ENCODE measurements at places on chromosomes 7 and 10.

- H3K27ac ChIP-seq, result no peak overlapping the region
- no peaks in the 10 kb centered on the region for H3K36me3 ChIP-seq
- no peak for DNase-seq
- H3K4me1 ChIP-seq, result no peaks in the 10 kb centered on the region
- H3K27me3 ChIP-seq, result peaks cover 5% of the 10 kb centered on the region
Observed at GRCh38 chr7:134802762-134803161, 23.3 kb downstream of the CALD1 start.

- H3K27ac ChIP-seq, result no peak overlapping the region
- H3K27me3 ChIP-seq, result peaks cover under 1% of the 10 kb centered on the region
- no peaks in the 10 kb centered on the region for H3K36me3 ChIP-seq
- H3K4me3 ChIP-seq, result no peak overlapping the region
- no peak for DNase-seq
Observed at GRCh38 chr10:132104471-132105301, 38.9 kb downstream of the JAKMIP3 start.

GRCh38 chr7:151126491-151127137 lies 40.3 kb downstream of the AGAP3 start:
- H3K4me1 ChIP-seq, result no peaks in the 10 kb centered on the region
- DNase-seq, result no peak
- no peak overlapping the region for H3K27ac ChIP-seq
- no peaks in the 10 kb centered on the region for H3K27me3 ChIP-seq

- H3K4me3 ChIP-seq, result no peak overlapping the region
- H3K27ac ChIP-seq, result peak overlapping the region; percentile 7
- DNase-seq, result no peak
- H3K36me3 ChIP-seq, result no peaks in the 10 kb centered on the region
- H3K27me3 ChIP-seq, result no peaks in the 10 kb centered on the region
- H3K4me1 ChIP-seq, result peaks cover 14% of the 10 kb centered on the region
Observed at GRCh38 chr7:108210796-108211195, 80.6 kb upstream of the LAMB4 start.

DNA sequence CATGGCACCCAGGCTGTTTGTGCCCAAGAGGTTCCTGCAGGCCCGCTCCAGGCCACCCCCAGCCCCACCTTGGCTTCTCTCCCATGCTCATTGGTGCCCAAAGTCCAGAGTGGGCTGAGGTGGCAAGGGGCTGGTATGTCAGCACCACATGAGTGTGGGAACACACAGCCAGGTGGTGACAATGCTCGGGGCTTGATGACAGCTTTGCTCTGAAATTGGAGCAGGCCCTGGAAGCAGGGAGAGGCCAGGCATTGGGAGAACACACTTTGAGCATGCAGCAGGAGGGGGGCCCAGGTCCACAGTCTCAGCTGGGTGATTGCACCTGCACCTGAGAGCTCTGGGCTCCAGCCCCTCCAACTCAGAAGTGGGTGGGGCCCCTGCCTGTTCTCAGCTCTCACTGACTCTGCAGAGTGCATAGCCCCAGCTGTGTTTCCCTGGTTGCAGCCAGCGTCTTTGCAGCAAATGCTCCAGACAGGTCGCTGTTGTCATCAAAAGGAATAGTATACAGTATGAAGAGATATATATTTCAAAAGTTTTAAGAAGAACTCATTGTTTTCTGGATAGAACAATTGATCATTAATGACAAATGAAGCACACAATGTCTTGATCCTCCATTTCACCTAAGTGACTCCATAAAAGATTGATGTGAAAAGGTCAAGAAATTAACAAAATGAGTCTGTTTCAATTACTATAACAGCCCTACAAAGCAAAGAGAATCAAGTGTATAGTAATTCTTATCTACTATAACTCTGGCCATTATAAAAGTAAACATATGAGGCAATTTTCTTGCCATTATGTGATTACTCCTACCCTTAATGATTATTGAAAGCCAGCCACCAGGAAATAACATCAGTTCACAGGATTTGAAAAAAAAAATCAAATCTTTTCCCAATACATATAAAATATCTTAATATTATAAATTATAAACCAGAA lies 848.1 kb downstream of the PCDH15 start:
- H3K4me3 ChIP-seq, result no peak overlapping the region
- no peak overlapping the region for H3K27ac ChIP-seq
- H3K36me3 ChIP-seq, result no peaks in the 10 kb centered on the region
- no peak for DNase-seq
- no peaks in the 10 kb centered on the region for H3K4me1 ChIP-seq

DNA sequence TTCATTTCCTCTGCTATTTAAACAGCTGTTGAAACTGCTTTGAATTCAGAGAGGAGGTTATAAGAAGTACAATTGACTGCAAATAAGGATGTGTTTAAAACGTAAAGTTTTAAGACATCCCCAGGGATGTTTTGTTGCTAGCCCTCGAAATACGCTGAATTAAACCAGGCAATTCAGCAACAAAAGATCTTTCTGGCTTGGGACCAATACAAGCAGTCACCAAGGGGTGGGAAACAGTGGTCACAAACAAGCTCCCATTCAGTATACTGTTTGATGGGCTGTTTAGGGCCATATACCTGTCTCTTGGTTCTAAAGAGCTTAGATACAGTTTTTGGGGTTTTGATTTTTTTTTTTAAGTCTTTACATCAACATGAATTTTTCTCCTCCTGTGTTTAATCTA lies 446.3 kb upstream of the POT1 start:
- H3K36me3 ChIP-seq, result no peaks in the 10 kb centered on the region
- H3K27me3 ChIP-seq, result no peaks in the 10 kb centered on the region
- H3K4me3 ChIP-seq, result no peak overlapping the region
- no peak for DNase-seq
- no peaks in the 10 kb centered on the region for H3K4me1 ChIP-seq
- H3K27ac ChIP-seq, result no peak overlapping the region

- no peaks in the 10 kb centered on the region for H3K27me3 ChIP-seq
- no peaks in the 10 kb centered on the region for H3K36me3 ChIP-seq
- no peak for DNase-seq
Observed at GRCh38 chr7:39605087-39605486, 18.3 kb upstream of the RALA start.

GRCh38 chr10:62964026-62964425 lies 147.9 kb upstream of the EGR2 start:
- peaks cover 38% of the 10 kb centered on the region for H3K27me3 ChIP-seq
- no peak overlapping the region for H3K4me3 ChIP-seq
- no peaks in the 10 kb centered on the region for H3K36me3 ChIP-seq
- H3K4me1 ChIP-seq, result peaks cover 6% of the 10 kb centered on the region
- DNase-seq, result no peak

- no peak overlapping the region for H3K27ac ChIP-seq
- no peak overlapping the region for H3K4me3 ChIP-seq
- no peaks in the 10 kb centered on the region for H3K4me1 ChIP-seq
Observed at GRCh38 chr7:15582773-15583172, 21.0 kb upstream of the AGMO start.

- H3K27ac ChIP-seq, result no peak overlapping the region
- H3K27me3 ChIP-seq, result peaks cover 7% of the 10 kb centered on the region
- DNase-seq, result no peak
- H3K4me3 ChIP-seq, result no peak overlapping the region
- no peaks in the 10 kb centered on the region for H3K36me3 ChIP-seq
- no peaks in the 10 kb centered on the region for H3K4me1 ChIP-seq
Observed at GRCh38 chr10:94230134-94230785, 132.5 kb downstream of the NOC3L start.

- no peaks in the 10 kb centered on the region for H3K36me3 ChIP-seq
- no peaks in the 10 kb centered on the region for H3K4me1 ChIP-seq
- no peak overlapping the region for H3K27ac ChIP-seq
- DNase-seq, result no peak
- peaks cover 8% of the 10 kb centered on the region for H3K27me3 ChIP-seq
Observed at GRCh38 chr7:131581241-131582051, 25.0 kb upstream of the PODXL start.

GRCh38 chr10:122341141-122341810 lies 33.2 kb upstream of the PLEKHA1 start:
- no peak for DNase-seq
- H3K27me3 ChIP-seq, result peaks cover 2% of the 10 kb centered on the region
- no peaks in the 10 kb centered on the region for H3K36me3 ChIP-seq

DNA sequence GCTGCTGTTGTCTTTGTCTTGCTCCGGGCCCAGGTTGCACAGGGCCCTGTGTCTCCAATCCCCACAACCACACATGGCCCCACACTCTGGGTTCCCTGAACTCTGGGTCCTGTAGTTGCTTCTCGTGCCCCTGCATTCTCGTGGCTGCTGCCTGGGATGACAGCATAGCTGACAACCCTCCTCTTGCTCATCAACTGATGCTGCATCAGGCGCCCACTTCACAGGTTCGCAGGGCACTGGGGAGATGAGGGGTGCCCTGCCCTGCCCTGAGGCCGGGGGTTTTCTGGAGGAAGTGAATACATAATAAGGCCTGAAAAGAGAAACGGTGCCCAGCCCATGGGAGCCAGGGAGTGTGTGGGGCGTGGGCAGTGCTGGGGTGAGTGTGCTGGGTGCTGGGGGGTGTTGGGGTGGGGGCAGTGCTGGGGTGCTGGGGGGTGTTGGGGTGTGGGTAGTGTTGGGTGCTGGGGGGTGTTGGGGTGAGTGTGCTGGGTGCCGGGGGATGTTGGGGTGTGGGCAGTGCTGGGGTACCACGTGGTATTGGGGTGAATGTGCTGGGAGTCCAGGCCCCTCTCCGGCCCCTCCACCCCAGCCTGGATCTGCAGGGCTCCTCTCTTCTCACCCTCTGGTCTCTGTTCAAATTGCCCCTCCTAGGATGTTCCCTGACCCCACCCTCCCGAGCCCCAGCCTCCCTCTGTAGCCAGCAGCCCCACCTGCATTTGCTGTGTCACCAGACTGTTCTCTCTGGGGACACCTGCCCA lies 2.0 kb upstream of the MTG1 start:
- peak overlapping the region; percentile 95 for H3K27ac ChIP-seq
- H3K27me3 ChIP-seq, result no peaks in the 10 kb centered on the region
- H3K36me3 ChIP-seq, result peaks cover 15% of the 10 kb centered on the region
- peak overlapping the region; percentile 50 for H3K4me3 ChIP-seq

DNA sequence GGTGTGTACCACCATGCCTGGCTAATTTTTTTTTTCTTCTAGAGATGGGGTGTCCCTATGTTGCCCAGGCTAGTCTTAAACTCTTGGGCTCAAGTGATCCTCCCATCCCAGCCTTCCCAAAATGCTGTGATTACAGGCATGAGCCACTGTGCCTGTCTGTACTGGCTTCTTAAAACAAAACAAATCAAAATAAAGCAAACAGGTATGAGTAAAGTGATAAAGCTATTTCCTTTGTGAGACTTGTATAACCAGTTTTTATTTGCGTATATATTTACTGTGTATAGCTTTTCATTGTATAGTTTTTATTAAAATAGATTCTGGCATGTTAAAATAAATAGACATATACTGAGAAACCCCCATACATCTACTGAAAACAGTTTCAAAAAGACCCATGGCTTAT lies 14.3 kb downstream of the LCOR start:
- peaks cover 50% of the 10 kb centered on the region for H3K4me1 ChIP-seq
- no peak overlapping the region for H3K4me3 ChIP-seq
- no peak for DNase-seq
- peaks cover 8% of the 10 kb centered on the region for H3K36me3 ChIP-seq
- H3K27ac ChIP-seq, result peak overlapping the region; percentile 25

- H3K27ac ChIP-seq, result no peak overlapping the region
- H3K4me1 ChIP-seq, result peaks cover 21% of the 10 kb centered on the region
- H3K4me3 ChIP-seq, result peak overlapping the region; percentile 32
- H3K36me3 ChIP-seq, result no peaks in the 10 kb centered on the region
Observed at GRCh38 chr10:61284222-61284890, 168.8 kb downstream of the TMEM26 start.

DNA sequence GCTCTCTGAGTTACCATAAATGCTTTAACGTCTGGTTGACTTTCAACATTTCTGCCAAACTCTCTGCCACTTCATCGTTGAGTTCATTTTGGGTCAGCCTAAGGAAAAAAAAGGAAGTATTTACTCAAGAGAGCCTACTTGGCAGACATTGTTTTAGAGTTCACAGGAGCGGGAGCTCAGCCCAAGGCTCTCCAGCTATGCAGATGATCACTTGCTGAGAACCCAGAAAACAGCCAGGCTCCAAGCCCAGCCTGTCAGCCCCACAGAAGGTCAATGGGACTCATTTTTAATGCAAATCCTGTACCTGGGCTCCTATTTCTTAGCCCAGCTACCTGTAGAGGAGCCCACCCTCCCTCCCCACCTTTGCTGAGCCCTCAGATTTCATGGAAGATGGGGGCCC lies 45.5 kb downstream of the NOD1 start:
- H3K27ac ChIP-seq, result no peak overlapping the region
- H3K4me1 ChIP-seq, result peaks cover 10% of the 10 kb centered on the region
- H3K4me3 ChIP-seq, result no peak overlapping the region
- no peaks in the 10 kb centered on the region for H3K27me3 ChIP-seq

- H3K4me1 ChIP-seq, result peaks cover 4% of the 10 kb centered on the region
- no peak for DNase-seq
- H3K36me3 ChIP-seq, result peaks cover 2% of the 10 kb centered on the region
Observed at GRCh38 chr7:103134836-103135554, 13.9 kb downstream of the NAPEPLD start.

DNA sequence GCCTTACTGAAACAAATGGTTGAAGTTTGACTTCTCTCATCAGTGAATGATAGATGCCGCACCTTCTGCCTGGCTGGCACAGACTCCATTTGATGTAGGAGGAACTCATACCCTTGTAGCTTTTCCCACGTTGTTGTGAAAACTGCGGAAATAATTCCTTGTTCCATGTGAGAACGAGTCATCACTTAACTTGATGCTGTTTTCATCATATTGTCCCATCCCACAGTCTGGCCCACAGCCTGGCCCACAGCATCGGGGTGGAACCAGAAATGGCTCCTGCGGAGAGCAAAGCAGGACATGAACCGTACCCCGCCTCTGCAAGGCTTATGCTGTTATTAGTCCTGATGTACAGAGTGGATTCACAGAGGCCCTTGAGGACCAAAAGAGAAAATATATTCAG lies 587.0 kb downstream of the SDK1 start:
- H3K4me1 ChIP-seq, result no peaks in the 10 kb centered on the region
- DNase-seq, result no peak
- no peak overlapping the region for H3K27ac ChIP-seq
- H3K27me3 ChIP-seq, result peaks cover 6% of the 10 kb centered on the region

DNA sequence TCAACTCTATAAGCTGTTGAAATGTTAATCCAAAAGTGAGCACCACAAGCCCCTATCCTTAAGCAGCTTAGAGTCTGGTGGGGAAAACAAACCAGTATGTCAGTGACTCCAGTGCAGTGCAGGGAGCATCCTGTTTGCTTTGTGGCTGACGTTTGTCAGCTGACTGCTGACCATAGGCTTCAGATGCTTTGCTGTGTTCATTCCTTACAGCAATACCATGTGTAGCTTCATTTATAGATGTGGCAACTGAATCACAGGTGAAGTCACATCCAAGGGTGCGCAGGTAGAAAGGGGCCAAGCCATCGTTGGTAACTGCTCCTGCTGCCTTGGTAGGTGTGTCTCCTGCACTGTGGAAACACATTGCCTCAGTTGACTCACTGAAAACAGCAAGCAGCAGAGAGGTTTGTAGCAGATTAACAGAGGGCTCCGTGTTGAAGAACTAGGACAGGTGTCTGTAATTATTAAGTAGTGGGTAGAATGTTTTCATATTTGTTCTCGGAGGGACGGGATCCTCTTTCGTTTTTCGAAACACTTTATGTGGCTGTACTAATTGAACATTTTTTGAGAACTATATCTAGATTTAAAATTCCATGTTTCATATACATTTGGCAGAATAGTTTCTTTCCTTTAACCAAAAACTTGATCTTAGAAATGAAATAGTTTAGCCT lies 2.0 kb downstream of the INSIG1 start:
- DNase-seq, result no peak
- peak overlapping the region; percentile 96 for H3K27ac ChIP-seq
- peaks cover 44% of the 10 kb centered on the region for H3K4me1 ChIP-seq
- no peaks in the 10 kb centered on the region for H3K27me3 ChIP-seq
- H3K4me3 ChIP-seq, result peak overlapping the region; percentile 89

GRCh38 chr7:152073352-152073751 lies 47.9 kb downstream of the GALNT11 start:
- H3K4me3 ChIP-seq, result no peak overlapping the region
- H3K27ac ChIP-seq, result no peak overlapping the region
- no peaks in the 10 kb centered on the region for H3K27me3 ChIP-seq
- H3K36me3 ChIP-seq, result peaks cover 6% of the 10 kb centered on the region

Measured in activated naive CD8-positive, alpha-beta T cell treated with anti-CD3 and anti-CD28 coated beads, Interleukin-2, amount 50 U/mL, for 24 hours (primary cell).